ENCODE measurements at places on chromosomes 12 and 14. TPM values are rescaled to one million over a fixed set of nuclear protein-coding genes. Genes with fewer than 3 reads are reported as not detected.

- no peaks in the 10 kb centered on the region for H3K36me3 ChIP-seq
- H3K4me1 ChIP-seq: no peaks in the 10 kb centered on the region
- H3K27ac ChIP-seq: no peak overlapping the region
- peaks cover 63% of the 10 kb centered on the region for H3K27me3 ChIP-seq
- no peak for DNase-seq
- H3K4me3 ChIP-seq: no peak overlapping the region
Observed at GRCh38 chr12:113464852-113465719, 6.6 kb downstream of the LHX5 start.

DNA sequence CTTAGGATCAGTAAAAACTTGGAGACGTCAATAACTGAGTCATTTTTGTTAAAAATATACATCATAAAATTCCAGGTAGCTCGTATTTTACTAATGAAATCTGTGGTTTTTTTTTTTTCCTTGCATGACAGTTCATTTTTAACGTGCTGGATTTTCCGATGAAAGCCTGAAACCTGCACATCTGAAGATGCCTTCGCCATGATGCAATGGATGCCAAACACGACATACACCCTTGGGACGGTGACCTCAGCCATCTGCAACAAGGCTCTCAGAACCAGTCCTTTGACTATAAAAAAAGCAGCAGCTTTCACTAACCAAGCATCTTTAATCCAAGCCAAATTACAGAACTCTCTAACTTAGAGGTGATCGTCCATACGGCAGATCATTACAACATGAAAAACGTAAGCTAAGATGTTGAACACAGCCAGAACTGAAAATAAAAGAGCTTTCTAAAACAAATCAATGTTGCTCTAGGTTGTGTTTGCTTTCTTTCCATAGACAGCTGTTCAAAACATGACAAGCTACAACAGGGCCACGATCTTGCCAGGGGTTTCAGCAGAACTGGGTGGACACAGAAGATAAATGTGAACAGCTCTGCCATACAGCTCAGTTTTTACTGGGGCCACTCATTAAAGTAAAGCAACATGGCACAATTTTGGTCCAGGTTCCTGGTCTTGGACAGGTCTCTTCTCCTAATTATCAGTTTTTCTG lies 7.8 kb downstream of the NIN start:
- no peaks in the 10 kb centered on the region for H3K27me3 ChIP-seq
- H3K4me1 ChIP-seq: peaks cover 12% of the 10 kb centered on the region
- peak; percentile 43 for DNase-seq
- H3K27ac ChIP-seq: peak overlapping the region; percentile 1

GRCh38 chr12:92574051-92574783 lies 128.6 kb upstream of the PLEKHG7 start:
- H3K27ac ChIP-seq: no peak overlapping the region
- no peaks in the 10 kb centered on the region for H3K36me3 ChIP-seq
- DNase-seq: peak; percentile 30
- H3K4me1 ChIP-seq: no peaks in the 10 kb centered on the region
- no peak overlapping the region for H3K4me3 ChIP-seq

DNA sequence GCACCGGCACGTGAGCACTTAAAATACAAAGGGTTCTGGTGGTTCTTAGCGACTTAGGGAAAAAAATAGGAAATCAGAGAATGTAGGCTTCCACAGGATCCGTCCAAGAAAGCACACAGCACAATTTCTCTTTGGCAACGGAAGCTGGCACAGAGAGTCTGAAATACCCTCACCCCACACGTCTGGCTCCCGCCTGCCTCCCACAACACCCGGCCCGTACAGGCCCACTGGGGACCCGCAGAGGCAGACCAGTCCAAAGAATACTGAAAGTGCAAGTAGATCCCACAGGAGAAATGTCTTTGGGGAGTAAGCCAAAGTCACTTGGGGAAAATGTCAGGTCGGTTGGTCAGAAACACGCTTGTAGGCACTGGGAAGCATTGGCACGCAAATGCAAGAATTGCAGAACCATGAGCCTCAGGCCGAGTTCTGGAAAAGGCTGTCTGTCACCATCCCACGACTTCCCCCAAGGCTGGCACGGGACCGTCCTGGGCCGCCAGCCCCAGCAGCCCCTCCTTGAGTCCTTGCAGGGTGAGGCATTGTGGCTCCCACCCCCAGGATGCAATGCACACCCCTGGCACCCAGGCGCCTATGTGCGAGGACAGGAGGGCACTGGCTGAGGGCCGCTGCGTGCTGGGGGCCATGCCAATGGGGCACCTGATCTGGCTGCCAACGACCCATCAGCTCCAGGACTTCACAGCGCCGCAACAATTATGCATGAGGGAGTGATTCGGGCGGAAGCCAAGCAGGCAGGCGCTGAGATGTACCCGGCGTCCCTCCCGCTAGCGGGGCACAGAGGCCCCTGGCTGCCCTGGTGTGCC lies 29.7 kb downstream of the CHGA start:
- no peaks in the 10 kb centered on the region for H3K36me3 ChIP-seq
- no peaks in the 10 kb centered on the region for H3K4me1 ChIP-seq
- no peak overlapping the region for H3K4me3 ChIP-seq
- H3K27ac ChIP-seq: no peak overlapping the region
- H3K27me3 ChIP-seq: no peaks in the 10 kb centered on the region

DNA sequence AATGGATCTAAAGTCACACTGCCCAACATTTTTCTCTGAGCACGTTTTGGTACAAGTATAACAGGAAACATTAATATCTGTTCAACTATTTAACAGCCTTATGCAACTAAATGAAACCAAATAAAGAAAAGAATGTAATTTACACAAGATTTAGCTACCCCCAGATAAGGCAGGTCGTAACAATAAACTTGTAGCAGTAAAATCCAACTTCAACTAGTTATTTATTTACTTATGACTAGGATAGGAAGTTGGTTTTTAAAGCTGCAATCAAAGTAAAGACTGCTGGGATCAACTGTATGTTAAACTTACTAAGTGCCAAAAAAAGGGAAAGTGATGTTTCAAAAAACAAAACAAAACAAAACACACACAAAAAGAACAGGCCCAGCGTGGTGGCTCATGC lies 30.9 kb downstream of the FERMT2 start:
- peaks cover 4% of the 10 kb centered on the region for H3K36me3 ChIP-seq
- no peaks in the 10 kb centered on the region for H3K27me3 ChIP-seq
- H3K27ac ChIP-seq: no peak overlapping the region
- H3K4me1 ChIP-seq: peaks cover 27% of the 10 kb centered on the region

DNA sequence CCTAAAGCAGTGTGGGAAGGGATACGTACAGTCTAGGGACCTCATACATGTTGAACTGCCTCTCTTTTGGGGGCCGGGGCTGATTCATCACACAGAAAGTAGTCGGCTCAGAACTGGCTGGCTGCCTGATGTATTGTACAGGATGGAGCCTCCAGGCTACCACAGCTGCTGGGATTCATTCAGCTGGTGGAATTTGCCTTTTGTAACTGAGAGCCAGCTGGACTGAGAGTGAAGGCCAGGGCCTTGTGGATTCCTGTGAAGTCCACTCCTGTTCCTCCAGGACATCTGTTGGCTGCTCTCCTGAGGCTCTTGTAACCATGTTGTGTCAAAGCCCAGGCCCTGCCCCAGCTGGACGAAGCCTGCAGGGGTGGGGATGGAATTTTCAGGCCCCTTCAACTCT lies 116.3 kb upstream of the PRICKLE1 start:
- no peaks in the 10 kb centered on the region for H3K36me3 ChIP-seq
- peak; percentile 99 for DNase-seq
- no peaks in the 10 kb centered on the region for H3K27me3 ChIP-seq
- H3K4me1 ChIP-seq: no peaks in the 10 kb centered on the region

- no peak overlapping the region for H3K27ac ChIP-seq
- peaks cover 32% of the 10 kb centered on the region for H3K4me1 ChIP-seq
- no peaks in the 10 kb centered on the region for H3K27me3 ChIP-seq
- no peak overlapping the region for H3K4me3 ChIP-seq
- peak; percentile 84 for DNase-seq
- no peaks in the 10 kb centered on the region for H3K36me3 ChIP-seq
Observed at GRCh38 chr14:95519699-95520098, 3.2 kb upstream of the SYNE3 start.

DNA sequence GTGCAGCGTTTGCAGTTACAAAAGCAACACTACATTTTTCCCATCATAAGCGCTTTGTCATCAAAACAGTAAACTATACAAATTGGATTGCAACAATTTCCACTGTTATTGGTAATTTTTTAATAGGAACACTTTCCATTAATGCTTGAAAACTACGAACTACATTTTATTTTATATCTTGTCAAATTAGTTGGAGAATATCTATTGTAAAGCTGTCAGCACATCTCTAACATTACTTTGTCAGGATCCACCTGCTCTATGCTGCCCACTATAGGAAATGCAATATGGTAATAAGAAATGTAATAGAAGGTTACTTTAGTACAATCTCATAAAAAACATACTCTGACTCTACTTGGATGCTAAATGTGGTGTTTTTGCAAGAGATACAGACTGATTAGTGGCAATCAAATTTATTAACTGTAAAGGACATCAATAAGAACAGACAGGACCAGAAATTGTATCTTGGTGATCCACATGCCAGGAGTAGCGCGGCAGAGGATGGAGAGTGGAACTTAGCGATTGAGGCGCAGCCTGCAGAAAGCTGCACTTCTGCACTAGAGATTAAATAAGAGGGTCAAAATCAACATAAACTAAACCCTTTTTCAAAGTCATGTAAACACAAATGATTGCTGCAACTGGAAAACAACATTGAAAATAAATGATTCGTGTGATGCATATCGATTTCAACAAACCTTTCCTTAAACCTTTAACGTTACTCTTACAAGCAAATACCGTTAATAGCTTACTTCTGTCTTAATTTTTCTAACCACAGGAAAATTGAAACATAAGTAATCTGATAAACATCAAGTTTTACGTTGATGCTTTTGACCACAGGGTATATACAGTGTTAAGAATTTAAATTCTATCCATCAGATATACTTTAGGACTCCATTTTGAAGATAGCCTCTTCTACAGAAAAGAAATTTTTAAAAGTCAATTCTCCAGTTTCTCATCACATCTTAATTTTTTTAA lies 3.6 kb upstream of the ARID2 start:
- no peaks in the 10 kb centered on the region for H3K4me1 ChIP-seq
- peak overlapping the region; percentile 87 for H3K4me3 ChIP-seq
- H3K27ac ChIP-seq: peak overlapping the region; percentile 95
- H3K27me3 ChIP-seq: no peaks in the 10 kb centered on the region

GRCh38 chr12:31528095-31528494 lies 62.8 kb downstream of the DENND5B start:
- no peaks in the 10 kb centered on the region for H3K27me3 ChIP-seq
- H3K36me3 ChIP-seq: no peaks in the 10 kb centered on the region
- H3K4me3 ChIP-seq: no peak overlapping the region
- H3K27ac ChIP-seq: no peak overlapping the region
- DNase-seq: no peak
- H3K4me1 ChIP-seq: no peaks in the 10 kb centered on the region

DNA sequence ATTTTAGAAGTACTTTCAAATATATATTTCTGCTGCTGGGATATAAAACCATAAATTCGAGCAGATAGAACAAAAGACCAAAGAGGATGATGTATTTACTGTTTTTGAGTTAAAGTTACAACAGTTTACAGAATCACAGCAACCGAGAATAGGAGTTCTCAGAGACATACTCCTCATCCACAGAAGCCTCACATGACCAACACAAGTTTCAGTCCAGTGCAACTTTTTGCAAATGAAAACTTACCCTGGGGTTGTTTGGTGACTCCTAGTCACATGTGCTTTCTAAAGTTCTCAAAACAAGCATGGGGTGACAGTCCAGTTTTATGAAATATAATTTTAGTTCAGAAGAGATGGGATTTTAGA lies 117.1 kb downstream of the PRKCH start:
- no peaks in the 10 kb centered on the region for H3K36me3 ChIP-seq
- H3K4me1 ChIP-seq: no peaks in the 10 kb centered on the region
- no peak overlapping the region for H3K27ac ChIP-seq
- H3K4me3 ChIP-seq: no peak overlapping the region

- H3K36me3 ChIP-seq: no peaks in the 10 kb centered on the region
- peak overlapping the region; percentile 57 for H3K4me3 ChIP-seq
- H3K27me3 ChIP-seq: no peaks in the 10 kb centered on the region
- peak overlapping the region; percentile 100 for H3K27ac ChIP-seq
- H3K4me1 ChIP-seq: peaks cover 39% of the 10 kb centered on the region
- peak; percentile 36 for DNase-seq
Observed at GRCh38 chr12:13101821-13102375, 1.6 kb downstream of the GSG1 start.

DNA sequence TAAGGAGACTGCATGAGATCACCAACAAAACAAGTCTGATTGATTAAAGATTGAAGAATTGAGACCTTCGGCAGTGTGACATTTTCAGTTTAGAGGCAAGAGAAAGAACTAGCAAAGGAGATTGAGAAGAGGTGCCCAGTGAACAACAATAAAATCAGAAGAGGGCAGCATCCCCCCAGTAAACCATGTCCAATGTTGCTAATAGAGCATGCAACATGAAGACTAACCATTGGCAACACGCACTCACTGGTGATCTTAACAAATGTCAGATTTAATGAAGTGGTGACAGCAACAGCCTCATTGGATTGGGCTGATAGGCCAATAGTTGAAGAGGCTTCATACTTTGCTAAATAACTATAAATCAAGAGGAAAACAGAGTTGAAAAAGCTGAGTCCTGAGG lies 20.7 kb upstream of the TAS2R14 start:
- no peak for DNase-seq
- H3K4me1 ChIP-seq: no peaks in the 10 kb centered on the region
- H3K27me3 ChIP-seq: no peaks in the 10 kb centered on the region
- H3K4me3 ChIP-seq: no peak overlapping the region
- H3K27ac ChIP-seq: no peak overlapping the region

DNA sequence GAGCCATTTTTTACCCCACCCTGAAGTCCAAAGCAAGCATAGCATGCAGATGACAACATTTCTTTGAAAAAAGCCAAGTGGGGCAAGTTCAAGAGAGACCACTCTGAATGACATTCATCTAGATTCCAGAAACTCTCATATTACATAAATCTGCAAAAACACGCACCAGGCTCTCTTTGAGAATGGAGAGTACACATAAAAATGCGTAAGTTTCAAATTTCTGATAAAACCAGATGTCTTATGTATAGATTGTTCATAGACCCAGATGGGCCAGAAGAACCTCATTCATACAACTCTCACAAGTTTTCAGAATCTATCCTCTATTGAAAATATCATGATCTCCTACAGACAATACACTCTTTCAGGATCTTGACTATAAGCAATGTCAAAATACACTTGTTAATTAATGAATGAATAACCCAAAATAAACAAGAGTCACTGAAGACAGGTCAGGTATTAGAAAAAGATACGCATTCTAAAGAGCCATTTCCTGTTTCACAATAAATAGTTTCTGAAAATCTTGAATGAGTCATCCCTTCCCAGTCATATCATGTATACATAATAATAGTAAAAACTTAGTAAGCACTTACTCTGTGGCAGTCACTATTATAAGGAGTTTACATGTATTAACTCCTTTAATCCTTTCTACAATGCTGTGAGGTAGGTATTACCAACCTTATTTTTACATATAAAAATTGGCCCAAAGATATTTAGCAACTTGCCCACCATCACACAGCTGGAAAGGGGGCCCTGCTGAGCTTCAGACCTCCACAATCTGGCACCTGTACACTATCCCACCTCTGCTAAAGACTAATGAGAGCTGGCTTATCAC lies 72.0 kb downstream of the PPP2R5E start:
- no peaks in the 10 kb centered on the region for H3K27me3 ChIP-seq
- peaks cover 8% of the 10 kb centered on the region for H3K4me1 ChIP-seq
- peak; percentile 83 for DNase-seq
- no peaks in the 10 kb centered on the region for H3K36me3 ChIP-seq
- H3K4me3 ChIP-seq: no peak overlapping the region

KIF5A gene
- 0.51 TPM for total RNA-seq

KCNJ8 gene
- 7.4 TPM for total RNA-seq

TBC1D30 gene
- 0.26 TPM for total RNA-seq

EFS gene
- 12.2 TPM for total RNA-seq

TESPA1 gene
- total RNA-seq: not detected

KCNMB4 gene
- 0.51 TPM for total RNA-seq

CLEC2D gene
- 5.1 TPM for total RNA-seq

ADAM20 gene
- total RNA-seq: 1.2 TPM

SELPLG gene
- total RNA-seq: 0.51 TPM

Data from fibroblast of lung (primary cell).